ENCODE measurements at places on chromosomes 13 and 19.

DNA sequence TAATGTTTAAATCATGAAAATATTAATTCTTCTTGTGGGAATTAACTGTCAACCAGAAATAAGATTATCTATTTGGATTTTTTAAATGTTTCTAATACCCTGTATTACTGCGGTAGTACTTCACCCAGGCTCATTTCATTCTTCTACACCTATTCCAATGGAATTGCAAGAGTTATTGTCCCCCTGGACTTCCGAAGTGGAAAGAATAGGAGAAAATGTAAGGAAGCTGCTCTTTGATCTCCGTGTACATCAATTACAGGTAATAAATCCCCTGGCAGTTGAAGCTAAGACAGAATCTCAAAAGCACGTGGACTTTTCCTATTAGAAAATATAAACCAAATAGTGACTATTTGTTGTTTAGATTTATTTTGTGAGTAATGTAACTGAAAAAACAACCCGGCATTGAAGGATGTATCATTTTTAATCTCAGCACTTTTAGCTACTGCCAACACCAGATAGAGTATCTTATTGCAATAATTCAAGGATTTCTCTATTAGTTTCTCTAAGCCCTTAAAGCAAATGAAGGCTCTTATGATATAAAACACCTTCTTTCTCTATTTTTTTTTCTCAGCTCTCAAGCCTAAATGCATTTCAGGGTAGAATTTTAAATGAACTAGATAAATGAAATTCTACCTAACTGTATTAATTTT is 77.3 kb downstream of the MZT1 start:
- no peak for DNase-seq

DNA sequence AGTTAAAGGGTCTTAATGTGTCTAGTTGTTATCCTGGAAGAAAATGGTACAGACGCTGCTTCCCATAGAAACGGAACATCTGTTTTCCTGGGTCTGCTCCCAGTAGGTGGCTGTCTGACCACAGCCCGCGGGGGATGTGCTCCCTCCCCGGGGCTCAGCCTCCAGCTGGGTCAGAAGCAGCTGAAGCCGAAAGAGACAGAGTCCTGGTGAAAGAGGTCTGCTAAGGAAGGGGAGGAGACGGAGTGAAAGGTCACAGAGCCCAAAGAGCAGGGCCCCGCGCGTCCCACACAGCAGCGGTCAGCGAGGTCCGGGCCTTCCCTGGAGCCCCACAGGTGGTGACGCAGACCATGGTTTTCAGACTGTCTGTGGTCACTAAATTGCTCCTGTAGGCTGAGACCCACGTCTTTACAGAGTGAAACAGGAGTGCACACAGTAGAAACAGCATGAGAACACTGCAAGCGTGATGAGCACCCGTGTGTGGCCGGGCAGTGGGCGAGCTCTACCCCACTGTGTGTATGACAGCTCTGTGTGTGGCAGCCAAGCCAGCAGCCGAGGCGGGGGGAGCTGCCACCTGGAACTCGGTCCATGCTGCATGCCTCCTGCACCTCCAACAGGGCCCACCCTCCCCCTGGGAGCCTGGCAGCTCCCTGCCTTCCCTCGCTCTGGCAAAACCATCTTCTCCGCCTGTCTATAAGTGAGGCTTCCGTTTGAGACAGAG is 52.0 kb upstream of the C13orf46 start:
- no peak for DNase-seq

- DNase-seq, result no peak
Observed at GRCh38 chr19:43329989-43330388, 23.5 kb upstream of the CD177 start.

DNA sequence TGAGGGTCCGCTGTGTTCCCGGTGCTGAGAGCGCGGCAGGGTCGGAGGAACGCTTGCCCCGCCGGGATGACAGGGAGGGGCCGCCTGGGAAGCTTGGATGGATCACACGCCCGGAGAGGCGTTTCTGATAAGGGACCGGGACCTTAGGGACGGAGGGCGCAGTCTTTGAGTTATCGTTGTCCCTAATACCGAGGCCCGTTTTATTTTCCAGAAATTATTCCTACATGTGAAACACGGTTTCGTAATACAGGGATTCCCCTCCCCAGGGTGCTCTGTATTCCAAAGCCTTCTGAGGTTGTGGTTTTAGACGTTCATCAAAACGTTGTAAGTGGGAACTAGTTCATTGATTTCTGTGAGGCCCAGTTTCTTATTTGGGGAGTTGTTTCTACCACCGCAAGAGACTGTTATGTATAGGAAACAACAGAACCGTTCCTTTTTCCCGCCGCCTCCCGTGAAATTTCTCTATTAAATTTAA is 752 bp downstream of the PDCD5 start:
- DNase-seq, result no peak

GRCh38 chr19:45163156-45163555 is 2.4 kb upstream of the NKPD1 start:
- no peak for DNase-seq

- no peak for DNase-seq
Observed at GRCh38 chr19:51119101-51119500, 5.6 kb upstream of the SIGLEC9 start.

GRCh38 chr19:18104793-18105131 is 7.2 kb downstream of the MAST3 start:
- no peak for DNase-seq
